Mesenchymal stem cell (in vitro differentiated cells and primary cell): ENCODE measurements at places on chromosomes 7 and 10.

DNA sequence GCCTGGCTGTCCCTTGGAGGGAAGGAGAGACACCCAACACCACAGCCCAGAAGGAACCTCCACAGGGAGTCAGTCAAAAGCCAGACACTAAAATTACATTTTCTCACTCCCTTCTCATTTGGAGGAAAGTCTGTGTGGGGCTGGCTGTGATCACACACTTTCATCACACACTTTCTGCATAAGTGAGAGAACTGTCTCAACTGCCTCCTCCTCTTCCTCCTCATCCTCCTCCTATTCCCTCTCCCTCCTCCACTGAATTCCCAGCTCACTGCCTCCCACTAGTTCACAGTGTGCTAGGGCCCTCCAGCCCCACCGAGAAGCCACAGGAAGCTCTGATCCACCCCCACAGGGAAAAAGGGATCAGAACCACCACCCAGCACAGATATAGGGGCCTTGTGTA lies 91.6 kb downstream of the KCNMA1 start:
- H3K27me3 ChIP-seq = no peaks in the 10 kb centered on the region
- no peak overlapping the region for H3K27ac ChIP-seq
- no peaks in the 10 kb centered on the region for H3K4me1 ChIP-seq
- no peak overlapping the region for H3K4me3 ChIP-seq
- H3K36me3 ChIP-seq = no peaks in the 10 kb centered on the region

DNA sequence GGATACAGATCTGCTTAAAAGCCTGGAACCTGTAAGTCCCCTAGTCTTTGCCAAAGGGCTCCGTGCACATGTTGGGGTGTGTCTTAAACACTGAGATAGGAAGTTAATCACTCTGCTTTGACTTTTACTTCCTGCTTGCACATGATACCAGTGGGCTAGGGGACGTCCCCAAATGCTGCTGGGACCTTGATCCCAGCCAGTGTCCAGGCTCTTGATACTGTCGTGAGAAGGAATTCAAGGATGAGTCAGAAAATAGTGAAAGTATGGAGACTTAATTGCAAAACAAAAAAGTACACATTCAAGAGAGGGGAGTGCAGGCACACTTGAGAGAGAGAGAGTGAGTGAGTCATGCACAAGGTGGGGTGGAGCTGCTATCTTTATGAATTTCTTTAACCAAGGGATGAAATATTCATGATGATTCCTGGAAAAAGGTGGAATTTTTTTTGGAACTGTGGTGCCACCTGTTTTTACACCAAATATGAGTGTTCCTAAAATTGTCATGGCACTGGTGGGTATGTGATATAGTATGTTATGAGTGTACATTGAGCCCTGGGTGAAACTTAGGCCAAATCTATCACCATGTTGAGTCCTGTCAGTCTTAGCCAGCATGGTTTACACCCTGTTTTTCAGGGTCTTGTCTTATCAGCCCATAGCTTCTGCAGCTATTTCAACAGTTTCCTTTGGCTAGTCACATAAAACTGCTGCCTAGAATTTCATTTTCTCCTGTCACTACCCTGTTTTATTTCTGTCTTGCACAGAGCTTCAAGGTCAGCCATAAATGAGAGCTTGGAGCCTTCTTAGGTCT lies 88.3 kb upstream of the CYP26C1 start:
- H3K4me1 ChIP-seq = peaks cover 3% of the 10 kb centered on the region
- H3K27ac ChIP-seq = no peak overlapping the region
- no peaks in the 10 kb centered on the region for H3K27me3 ChIP-seq
- H3K36me3 ChIP-seq = no peaks in the 10 kb centered on the region
- DNase-seq = peak; percentile 94

DNA sequence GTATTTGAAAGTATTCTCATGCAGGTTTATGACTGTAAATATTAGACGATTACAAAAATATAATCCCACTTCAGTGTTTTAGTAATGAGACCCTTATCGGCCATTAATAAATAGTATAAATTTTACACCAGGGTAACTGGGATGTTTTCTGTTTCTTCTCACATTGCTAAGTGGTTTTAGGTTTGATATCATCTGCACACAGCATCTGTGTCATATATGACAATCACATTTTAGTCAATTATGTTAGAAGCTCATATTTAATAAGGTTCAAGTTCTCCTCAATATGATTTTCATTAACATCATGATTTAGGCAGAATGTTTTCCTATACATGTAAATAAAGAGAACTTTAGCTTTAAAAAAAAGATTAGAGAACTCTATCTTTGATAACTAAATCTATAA lies 66.8 kb downstream of the ATAD1 start:
- no peaks in the 10 kb centered on the region for H3K4me1 ChIP-seq
- DNase-seq = no peak
- H3K27ac ChIP-seq = no peak overlapping the region

- DNase-seq = no peak
- H3K4me1 ChIP-seq = peaks cover 2% of the 10 kb centered on the region
- peaks cover 70% of the 10 kb centered on the region for H3K36me3 ChIP-seq
- H3K4me3 ChIP-seq = no peak overlapping the region
These were observed 25.5 kb downstream of the RBM17 start for GRCh38 chr10:6114299-6114698.

- H3K4me1 ChIP-seq = peaks cover 7% of the 10 kb centered on the region
- no peak overlapping the region for H3K4me3 ChIP-seq
- peaks cover 3% of the 10 kb centered on the region for H3K36me3 ChIP-seq
- no peak for DNase-seq
- H3K27me3 ChIP-seq = no peaks in the 10 kb centered on the region
These were observed 9.7 kb downstream of the TM9SF3 start for GRCh38 chr10:96577069-96577468.

DNA sequence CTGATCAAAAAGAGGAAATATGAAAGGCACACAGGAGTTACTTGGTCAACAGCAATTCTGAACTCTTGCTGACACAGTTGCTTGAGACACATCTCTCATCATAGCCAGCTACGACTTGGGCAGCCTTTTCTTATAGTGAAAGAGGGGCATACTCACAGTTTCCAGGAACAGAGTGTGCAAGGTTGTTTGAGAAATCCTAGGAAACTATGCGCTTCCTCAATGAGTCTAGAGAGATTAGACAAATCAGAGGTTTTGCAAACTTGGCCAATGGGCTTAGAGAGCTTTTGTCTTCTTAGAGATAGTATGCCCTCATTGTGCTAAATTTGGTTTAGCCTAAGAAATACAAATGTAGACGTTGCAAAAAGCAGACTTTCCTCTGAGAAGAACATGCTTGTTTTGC lies 370.4 kb downstream of the HGF start:
- H3K27ac ChIP-seq = no peak overlapping the region
- no peaks in the 10 kb centered on the region for H3K4me1 ChIP-seq
- peak; percentile 3 for DNase-seq
- H3K36me3 ChIP-seq = no peaks in the 10 kb centered on the region
- H3K27me3 ChIP-seq = no peaks in the 10 kb centered on the region

- no peak for DNase-seq
- H3K4me3 ChIP-seq = no peak overlapping the region
- no peaks in the 10 kb centered on the region for H3K36me3 ChIP-seq
- no peaks in the 10 kb centered on the region for H3K4me1 ChIP-seq
- H3K27me3 ChIP-seq = no peaks in the 10 kb centered on the region
- no peak overlapping the region for H3K27ac ChIP-seq
These were observed 238.7 kb downstream of the THSD7A start for GRCh38 chr7:11593322-11593721.

DNA sequence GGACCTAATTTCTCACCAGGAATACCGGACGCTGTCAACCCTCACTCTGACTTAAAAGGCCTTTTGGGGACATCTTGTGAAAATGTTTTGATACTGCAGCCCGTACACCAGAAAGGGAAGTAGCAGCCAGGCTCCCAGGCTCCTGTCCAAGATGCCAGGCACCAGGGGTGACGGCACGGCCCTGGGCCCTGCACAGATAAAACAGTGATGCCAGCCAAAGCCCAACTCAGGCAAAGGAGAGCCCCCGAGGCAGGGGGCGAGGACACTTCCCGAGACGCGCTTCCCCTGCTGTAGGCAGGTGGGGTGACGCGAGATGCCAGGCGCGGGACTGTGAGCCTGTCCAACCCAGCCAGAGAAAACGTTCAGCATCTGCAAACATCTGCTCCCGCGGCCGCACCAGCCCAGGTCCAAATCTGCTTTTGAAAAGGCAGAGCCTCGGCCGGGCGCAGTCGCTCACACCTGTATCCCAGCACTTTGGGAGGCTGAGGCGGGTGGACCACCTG lies 15.7 kb downstream of the ZFAND2A start:
- H3K4me1 ChIP-seq = no peaks in the 10 kb centered on the region
- H3K4me3 ChIP-seq = no peak overlapping the region
- H3K27ac ChIP-seq = no peak overlapping the region
- H3K36me3 ChIP-seq = peaks cover 8% of the 10 kb centered on the region

GRCh38 chr10:20473023-20473760 lies 423.9 kb downstream of the NEBL start:
- DNase-seq = no peak
- H3K36me3 ChIP-seq = no peaks in the 10 kb centered on the region
- H3K4me1 ChIP-seq = no peaks in the 10 kb centered on the region
- no peaks in the 10 kb centered on the region for H3K27me3 ChIP-seq
- H3K4me3 ChIP-seq = no peak overlapping the region
- no peak overlapping the region for H3K27ac ChIP-seq

- DNase-seq = no peak
- no peaks in the 10 kb centered on the region for H3K27me3 ChIP-seq
- H3K27ac ChIP-seq = no peak overlapping the region
These were observed 150.8 kb downstream of the FAM107B start for GRCh38 chr10:14623931-14624330.

GRCh38 chr10:116879817-116880216 lies 30.5 kb downstream of the ENO4 start:
- H3K36me3 ChIP-seq = no peaks in the 10 kb centered on the region
- no peak overlapping the region for H3K4me3 ChIP-seq
- H3K27ac ChIP-seq = no peak overlapping the region
- DNase-seq = no peak

- DNase-seq = peak; percentile 88
- no peak overlapping the region for H3K4me3 ChIP-seq
- H3K27ac ChIP-seq = peak overlapping the region; percentile 59
- peaks cover 3% of the 10 kb centered on the region for H3K4me1 ChIP-seq
- H3K27me3 ChIP-seq = no peaks in the 10 kb centered on the region
These were observed 101.6 kb downstream of the HECTD2 start for GRCh38 chr10:91511549-91512330.

GRCh38 chr10:75959912-75960311 lies 528.5 kb downstream of the LRMDA start:
- H3K4me1 ChIP-seq = peaks cover 3% of the 10 kb centered on the region
- H3K36me3 ChIP-seq = no peaks in the 10 kb centered on the region
- no peak overlapping the region for H3K4me3 ChIP-seq
- peak; percentile 55 for DNase-seq

DNA sequence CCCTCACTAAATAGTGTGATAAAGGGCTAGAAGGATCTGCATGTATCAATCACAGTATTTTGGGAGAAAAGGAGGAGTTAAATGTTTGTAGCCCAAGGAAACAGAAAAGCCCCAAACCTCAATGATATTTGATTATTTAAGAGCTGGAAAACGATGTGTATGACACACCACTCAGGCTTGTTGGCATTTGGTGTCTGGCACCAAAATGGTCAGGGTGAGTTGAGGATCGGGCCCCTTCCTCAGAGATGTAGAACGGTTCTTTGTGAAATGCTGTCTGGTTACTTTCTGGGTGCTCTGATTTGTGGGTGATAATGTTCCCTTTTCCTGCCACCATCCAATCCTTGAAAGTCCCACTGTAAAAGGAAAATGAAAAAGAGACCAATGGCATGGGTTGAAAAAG lies 113.7 kb downstream of the CCDC3 start:
- no peaks in the 10 kb centered on the region for H3K36me3 ChIP-seq
- no peaks in the 10 kb centered on the region for H3K4me1 ChIP-seq
- DNase-seq = no peak
- no peak overlapping the region for H3K27ac ChIP-seq
- no peak overlapping the region for H3K4me3 ChIP-seq

GRCh38 chr7:20742913-20743312 lies 43.8 kb downstream of the SP8 start:
- no peak overlapping the region for H3K27ac ChIP-seq
- no peaks in the 10 kb centered on the region for H3K36me3 ChIP-seq
- DNase-seq = no peak
- H3K4me3 ChIP-seq = no peak overlapping the region

DNA sequence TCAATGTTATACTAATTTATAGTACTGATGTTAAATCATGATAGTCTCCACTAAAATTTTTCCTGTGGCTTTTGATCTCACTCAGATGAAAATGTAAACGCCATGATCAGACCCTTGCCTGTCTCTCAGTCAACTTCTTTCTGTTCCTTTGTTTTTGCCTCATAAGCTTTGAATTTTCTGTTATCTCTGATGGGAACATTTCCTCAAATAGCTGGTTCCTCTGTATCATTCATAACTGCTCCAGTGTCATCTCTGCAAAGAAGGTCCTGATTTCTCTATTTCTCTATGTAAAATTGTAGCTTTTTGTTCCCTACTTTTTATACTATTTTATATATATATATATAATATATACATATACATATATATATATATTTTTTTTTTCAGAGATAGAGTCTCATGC lies 67.5 kb downstream of the GPR141 start:
- no peaks in the 10 kb centered on the region for H3K36me3 ChIP-seq
- H3K27ac ChIP-seq = no peak overlapping the region
- H3K27me3 ChIP-seq = no peaks in the 10 kb centered on the region
- no peak overlapping the region for H3K4me3 ChIP-seq
- no peak for DNase-seq

DNA sequence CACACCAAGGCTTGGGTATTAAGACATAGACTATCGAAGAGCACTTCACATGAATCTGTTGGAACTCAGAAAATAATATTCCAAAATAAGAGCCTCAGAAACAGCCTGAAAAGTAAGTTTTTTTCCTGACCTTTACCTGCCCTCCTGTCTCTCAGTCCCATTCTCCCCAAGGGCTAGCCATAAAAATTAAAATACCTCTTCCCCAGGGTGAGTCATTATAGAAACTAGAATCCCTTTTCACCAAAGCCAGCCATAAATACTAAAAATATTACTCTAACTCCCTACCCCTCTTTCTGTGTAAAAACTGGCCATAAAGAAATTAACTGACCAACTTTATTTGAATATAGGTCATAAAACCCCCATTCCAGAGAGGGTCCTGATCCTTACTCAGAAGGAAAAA lies 87.9 kb upstream of the TMEM106B start:
- no peaks in the 10 kb centered on the region for H3K36me3 ChIP-seq
- DNase-seq = no peak
- H3K27ac ChIP-seq = no peak overlapping the region
- H3K4me1 ChIP-seq = no peaks in the 10 kb centered on the region

DNA sequence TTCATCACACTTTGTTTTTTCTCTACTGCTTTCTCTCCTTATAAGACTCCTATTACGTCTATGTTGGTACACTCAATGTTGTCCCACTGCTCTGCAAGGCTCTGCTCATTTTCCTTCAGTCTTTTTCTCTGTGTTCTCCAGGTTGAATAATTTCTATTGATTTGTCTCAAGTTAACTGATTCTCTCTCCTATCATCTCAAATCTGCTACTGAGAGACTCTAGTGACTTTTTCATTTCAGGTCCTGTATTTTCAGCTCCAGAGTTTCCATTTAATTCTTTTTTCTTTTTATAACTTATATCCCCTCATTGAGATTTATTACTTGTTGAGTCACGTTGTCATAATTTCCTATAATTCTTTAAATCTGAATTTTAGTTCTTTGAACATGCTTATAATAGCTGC lies 100.9 kb downstream of the RNLS start:
- no peaks in the 10 kb centered on the region for H3K36me3 ChIP-seq
- H3K4me3 ChIP-seq = no peak overlapping the region
- DNase-seq = no peak
- H3K27ac ChIP-seq = no peak overlapping the region
